Activated gamma-delta T cell treated with anti-CD3 and anti-CD28 coated beads, Interleukin-2, amount 50 U/mL, for 16 hours (primary cell): ENCODE measurements at places on chromosomes 3 and 15.

DNA sequence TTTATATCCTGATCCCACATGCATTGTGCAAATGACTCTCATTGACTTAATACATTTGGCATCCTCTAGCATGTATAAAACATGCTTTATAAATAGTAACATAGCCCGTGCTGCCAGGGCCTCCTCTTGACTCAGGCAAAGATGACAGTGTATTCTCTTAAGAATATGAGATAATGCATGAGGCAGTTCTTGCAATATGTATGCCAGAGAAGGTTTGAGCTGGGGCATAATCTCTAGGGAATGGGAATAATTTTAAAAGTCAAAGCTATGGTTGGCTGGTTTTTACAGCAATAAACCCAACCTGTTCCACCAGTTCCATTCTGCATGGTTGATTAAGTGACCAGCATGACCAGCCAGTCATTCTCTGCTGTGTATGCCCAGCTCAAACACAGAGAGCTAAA, 179.0 kb upstream of the PFN2 start:
- no peak for DNase-seq

DNA sequence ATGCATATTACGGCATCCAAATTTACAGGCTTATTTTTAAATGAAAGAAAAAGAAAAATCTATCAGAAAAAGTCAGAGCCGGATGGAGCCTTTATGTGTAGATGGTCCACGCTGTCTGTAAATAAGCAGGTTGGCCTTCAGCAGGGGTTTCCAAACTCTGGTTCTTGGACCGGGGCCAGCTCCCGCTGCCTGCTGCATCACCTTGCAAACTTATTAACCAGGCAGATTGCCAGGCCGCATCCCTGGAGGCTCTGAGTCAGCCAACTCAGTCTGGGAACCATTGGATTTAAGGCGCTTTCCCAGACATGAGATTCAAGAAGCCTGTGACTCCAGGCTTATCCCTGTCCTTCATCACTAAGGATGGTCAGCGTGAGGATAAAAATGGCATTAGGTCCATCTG, 212.4 kb downstream of the OPA1 start:
- no peak for DNase-seq

- no peak for DNase-seq
Observed at GRCh38 chr3:57949785-57950615, 58.2 kb upstream of the FLNB start.

DNA sequence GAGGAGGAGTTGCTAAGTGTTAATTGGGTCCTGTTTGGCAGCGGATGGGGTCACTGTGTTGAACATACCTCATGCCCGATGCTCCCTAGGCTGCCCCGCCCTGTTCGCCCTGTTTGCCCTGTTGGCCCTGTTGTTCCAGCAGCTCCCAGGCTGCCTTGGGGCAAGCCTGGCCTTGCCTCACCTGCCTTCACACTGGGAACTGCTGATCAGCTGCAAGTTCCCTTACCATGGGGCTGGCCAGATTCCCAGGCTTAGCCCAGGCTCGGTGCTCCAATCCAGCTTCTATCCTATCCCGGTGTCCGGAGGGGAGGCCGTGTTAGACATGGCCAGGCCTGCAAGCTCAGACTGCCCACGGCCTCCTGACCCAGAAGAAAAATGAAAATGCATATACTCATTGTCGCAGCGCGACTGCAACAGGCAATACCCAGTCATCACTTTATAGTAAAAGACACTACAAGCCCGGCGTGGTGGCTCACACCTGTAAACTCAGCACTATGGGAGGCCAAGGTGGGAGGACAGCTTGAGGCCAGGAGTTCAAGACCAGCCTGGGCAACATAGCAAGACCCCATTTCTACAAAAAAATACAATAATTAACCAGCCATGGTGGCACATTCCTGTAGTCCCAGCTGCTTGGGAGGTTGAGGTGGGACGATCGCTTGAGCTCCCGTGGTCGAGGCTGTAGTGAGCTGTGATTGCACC, 42.9 kb upstream of the ZNF710 start:
- no peak for DNase-seq

GRCh38 chr15:78842519-78842918, 30.2 kb upstream of the MORF4L1 start:
- DNase-seq: no peak

DNA sequence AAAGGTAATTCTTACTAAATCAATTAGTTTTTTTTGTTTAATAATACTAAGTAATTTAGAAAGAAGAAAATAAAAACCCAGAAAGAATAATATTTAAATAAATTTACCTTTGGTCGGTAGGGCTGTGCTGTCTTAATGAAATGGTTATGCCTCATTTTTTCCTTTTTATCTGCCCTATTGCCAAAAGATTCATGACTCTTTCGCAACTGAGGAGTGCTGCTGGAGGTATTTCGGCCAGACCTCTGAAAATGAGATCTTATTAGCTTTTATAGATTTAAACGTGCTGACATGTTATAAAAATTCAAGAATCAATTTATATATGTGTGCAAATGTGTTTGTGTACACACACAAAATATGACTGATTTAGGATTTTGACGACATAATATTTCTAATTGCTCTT, 67.1 kb upstream of the USP50 start:
- no peak for DNase-seq

DNA sequence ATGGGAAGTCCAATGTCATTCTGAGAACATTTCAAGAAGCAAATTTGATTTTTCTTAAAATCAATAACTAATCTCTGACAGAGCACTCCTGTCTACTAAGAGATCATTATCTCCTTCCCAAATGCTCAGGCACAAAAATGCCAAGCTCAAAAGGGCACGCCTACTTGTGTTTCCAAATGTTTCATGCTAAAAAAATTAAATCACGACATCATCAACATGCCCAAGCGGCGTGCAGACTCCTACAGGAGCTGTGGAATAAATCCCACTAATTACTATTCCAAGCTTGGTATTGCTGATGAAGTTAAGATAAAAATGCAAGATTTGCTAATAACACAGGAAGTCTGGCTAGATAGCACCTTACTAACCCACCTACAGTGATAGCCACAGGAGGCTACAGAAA, 140.8 kb downstream of the OSBPL10 start:
- DNase-seq: no peak

GRCh38 chr3:13040361-13041074, 32.7 kb downstream of the IQSEC1 start:
- peak; percentile 45 for DNase-seq

DNA sequence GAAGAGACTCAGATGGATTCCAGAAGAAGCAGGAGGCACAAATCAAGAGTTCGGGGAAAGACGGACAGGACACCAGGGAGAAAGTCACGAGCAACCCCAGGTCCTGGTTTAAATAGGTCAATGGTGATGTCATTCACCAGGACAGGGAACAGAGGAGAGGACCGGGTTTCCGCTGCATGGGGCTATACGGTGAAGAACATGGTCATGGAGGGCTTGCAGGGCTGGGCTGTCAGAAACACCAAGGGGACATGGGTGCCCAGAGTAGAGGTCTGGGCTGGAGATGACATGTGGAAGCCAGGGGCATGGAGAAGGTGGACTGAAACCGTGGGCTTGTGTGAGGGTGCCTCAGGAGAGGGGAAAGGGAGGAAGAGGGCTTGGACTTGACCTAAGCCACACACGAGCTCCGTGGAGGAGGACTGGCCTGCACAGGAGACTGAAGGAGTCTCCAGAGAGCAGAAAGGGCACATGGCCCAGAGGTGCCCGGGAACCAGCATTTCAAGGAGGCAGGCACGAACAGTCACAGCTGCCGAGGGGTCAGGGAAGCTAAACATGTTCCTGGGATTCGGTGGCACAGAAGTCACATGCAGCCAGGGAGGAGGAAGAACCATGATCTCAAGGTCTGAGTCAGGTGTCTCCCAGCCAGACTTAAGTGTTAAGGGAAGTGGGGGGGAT, 54.2 kb upstream of the RPL32 start:
- DNase-seq: no peak

DNA sequence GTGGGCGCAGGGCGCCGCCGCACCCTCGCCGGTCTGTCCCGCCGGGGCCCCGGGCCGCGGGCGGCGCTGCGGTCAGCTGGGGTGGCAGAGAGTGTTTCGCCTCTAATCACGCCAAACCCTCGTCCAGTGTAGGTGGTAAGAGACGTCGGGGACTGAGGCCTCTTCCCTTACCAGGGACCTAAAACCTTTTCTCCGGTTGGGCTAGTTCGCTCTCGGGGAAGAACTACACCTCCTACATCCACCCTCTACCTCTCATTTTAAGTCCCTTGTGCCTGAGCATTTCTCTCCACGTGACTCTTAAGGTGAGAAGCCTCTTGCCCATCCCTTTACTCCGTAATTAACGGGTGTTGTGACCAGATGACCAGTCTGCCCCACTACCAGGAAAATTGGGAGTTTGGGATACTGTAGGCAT, 520 bp downstream of the TMEM42 start:
- DNase-seq: no peak

- no peak for DNase-seq
Observed at GRCh38 chr3:184325715-184326369, 11.4 kb downstream of the EIF4G1 start.

DNA sequence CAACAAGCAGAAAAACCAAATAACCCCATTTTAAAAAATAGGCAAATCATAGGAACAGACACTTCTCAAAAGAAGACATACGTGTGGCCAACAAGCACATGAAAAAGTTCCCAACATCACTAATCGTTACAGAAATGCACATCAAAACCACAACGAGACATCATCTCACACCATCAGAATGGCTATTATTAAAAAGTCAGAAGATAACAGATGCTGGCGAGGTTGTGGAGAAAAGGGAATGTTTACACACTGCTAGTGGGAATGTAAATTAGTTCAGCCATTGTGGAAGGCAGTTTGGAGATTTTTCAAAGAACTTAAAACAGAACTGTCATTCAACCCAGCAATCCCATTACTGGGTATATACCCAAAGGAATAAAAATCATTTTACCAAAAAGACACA, 60.7 kb downstream of the ABI3BP start:
- no peak for DNase-seq

- no peak for DNase-seq
Observed at GRCh38 chr15:92005154-92005553, 151.6 kb downstream of the SLCO3A1 start.

- no peak for DNase-seq
Observed at GRCh38 chr3:132406587-132406986, 10.7 kb upstream of the DNAJC13 start.

GRCh38 chr3:24830230-24831152, 335.8 kb upstream of the THRB start:
- no peak for DNase-seq

GRCh38 chr3:155252021-155252420, 41.5 kb downstream of the STRIT1 start:
- DNase-seq: no peak
